Activated naive CD4-positive, alpha-beta T cell (primary cell): ENCODE measurements at places on chromosomes 5 and 9.

DNA sequence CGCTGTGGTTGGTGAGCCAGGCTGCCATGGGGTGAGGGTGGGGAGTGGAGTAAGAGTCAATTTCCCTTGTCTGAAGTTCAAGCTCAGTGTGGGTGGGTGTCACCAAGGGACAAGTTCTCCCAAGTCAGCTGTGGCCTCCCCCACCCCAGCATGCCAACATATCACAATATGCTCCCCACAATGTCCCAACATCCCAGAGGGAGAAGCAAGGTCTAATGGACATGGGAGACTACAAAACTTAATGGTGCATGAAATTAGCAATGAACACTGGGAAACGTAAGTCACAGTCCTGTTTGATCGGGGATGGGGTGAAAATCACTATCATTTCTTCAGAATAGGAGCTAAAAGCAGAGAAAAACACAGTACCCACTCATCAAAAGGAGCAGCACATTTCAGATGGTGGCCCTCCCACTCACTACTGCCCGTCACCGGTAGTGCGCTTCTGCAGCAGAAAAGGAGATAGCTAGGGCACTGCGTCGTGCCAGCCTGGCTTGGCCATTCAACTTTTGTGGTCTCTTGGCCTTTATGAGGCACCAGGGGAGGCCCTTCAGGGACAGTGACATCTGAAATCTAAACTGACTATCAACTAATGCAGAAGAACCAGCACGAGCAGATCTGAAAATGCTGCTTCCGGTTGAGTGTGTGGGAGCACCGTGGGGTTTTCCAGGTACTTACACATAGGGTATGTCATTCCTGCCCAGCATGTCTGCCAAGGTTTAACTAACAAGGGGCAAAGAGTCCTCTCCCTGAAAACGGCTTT is 20.5 kb upstream of the NDFIP1 start:
- DNase-seq = no peak

GRCh38 chr5:147557876-147558745 is 48.2 kb upstream of the DPYSL3 start:
- no peak for DNase-seq

DNA sequence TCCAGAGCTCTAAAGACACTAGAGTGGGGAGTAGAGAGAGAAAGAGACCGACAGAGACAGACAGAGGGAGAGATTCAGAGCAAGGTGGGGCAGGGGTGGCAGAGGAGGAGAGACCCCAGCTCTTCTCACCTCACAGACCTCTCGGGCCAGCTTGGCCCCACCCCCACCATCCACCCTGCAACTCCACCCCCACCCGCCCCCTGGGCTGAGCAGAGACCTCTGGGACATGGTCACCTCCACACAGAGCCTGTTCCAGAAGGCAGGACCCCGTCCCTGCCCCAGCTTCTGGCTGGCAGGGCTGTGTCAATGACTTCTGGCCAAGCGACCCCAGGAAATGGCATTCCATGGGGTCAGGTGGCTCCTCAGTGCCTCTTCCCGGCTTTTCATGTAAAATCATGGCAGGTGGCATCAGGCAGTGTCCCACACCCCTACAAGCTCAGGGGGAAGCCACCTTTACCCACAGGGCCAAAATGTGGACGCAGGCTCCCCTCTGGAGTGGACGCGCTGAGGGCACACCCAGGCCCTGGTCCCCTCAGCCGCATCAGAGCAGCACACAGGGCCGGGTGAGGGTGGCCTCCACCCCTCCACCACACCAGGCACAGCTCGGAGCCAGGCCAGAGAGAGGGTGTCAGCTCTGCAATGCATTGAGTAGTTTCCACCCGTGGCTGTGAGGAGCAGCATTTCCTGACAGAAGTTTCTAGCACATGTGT is 131.2 kb upstream of the LPCAT1 start:
- no peak for DNase-seq

DNA sequence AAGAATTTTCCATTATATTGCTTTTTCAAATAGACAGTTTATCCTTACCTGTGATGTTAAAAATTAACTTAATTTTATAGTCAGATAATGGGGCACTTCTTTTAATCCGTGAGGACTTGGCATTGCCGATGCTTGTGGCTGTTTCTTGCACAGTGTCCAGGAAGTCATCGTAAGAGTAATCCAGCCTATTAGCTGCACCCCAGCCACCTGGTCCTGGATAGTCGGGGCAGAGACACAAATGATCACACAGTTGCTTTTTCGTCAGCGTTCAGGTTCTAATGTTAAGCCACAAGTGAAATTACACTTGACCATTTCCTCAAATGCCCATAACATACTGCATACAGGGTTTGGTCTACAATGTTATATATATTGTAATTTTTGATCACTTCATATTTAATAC is 107.4 kb downstream of the SVEP1 start:
- no peak for DNase-seq

- DNase-seq = no peak
Observed at GRCh38 chr9:34454571-34455065, 3.8 kb downstream of the FAM219A start.

GRCh38 chr5:34501840-34502239 is 154.3 kb upstream of the RAI14 start:
- DNase-seq = no peak

GRCh38 chr9:120514405-120514804 is 65.6 kb downstream of the CDK5RAP2 start:
- no peak for DNase-seq

DNA sequence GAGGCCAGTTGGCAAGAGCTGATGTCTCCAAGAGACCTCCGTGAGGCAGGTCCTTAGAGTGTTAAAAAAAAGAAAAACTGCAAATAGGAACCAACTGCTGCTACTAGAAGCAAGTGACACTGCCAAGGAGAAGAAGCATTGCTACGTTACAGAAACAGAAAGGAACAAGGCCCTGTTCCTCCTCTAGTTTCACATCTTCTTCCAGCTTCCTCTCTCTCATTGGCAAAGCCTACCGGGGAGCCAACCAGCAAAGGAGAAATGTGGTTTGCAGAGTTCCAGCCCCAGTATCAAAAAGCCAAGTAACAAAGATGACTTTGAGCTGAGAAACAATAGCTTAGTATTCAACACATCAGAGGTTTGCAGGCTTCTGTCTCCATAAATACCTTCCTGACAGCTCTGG is 145.9 kb downstream of the PRELID2 start:
- DNase-seq = no peak

DNA sequence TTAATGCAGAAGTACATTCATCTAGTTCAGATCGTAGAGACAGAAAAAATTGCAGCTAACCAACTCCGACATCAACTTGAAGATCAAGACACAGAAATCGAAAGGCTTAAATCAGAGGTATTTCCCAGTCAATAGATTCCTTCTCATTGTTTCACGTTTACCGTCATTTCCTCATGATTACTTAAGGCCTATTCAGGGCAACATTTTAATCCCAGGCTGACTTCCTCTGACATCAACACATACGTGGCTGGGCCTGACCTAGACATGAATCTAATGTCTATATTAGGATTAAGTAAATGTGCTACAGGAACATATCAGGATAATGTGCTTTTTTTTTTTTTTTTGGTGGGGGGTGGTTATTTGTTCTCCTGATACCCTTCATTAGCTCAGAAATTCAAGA is 107.9 kb downstream of the RASGRF2 start:
- DNase-seq = no peak

GRCh38 chr9:113973963-113974413 is 97.9 kb downstream of the ZNF618 start:
- DNase-seq = no peak

DNA sequence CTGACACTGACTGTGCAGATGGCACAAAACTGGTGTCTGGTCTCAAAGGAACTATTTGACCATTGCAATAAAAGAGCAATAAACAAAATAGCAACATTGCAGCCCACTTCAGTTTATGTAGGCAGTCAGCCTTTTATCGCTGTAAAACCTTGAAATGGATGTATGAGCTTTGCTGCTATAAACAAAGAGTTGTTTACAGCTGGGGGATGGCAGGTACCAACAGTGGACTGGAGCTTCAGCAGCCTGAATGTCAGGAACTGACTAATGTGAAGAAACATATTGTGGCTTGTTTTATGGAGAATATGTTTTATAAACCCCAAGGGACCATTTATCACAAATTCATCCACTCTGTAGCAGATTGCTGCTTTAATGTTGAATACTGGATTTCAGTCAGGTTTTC is 78.0 kb downstream of the PTPRD start:
- DNase-seq = no peak

GRCh38 chr5:51159164-51159563 is 224.1 kb upstream of the ISL1 start:
- DNase-seq = no peak

GRCh38 chr9:33728613-33729012 is 66.7 kb upstream of the PRSS3 start:
- no peak for DNase-seq

- no peak for DNase-seq
Observed at GRCh38 chr9:8207596-8207995, 408.0 kb upstream of the DMAC1 start.

DNA sequence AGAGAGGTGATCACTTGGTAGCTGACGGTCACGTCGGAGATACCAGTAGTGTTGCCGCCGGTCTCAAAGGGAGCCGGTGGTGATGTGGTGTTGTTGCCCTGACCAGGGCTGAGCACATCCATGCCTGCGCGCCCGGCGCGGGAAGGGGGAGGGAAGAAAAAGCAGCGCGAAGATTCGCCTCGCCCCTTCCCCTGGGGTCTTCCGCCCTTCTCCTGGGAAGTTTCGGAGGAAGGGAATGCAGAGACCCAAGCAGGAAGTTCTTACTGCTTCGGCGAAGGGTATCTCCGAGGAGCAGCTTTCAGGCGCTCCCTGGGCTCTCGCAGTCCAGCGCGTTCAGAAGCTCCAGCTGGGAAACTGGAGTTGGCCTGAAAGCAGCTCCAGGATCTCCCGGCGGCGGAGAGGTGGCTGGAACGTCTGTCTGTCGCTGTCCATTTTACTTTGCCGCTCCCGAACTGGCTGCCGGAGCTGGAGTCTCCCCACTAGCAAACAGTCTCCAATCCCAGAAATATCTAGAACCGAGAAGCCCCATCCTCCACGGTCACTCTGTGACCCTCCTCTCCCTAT is 565 bp downstream of the HTR1A start:
- DNase-seq = no peak

GRCh38 chr9:131960851-131961495 is 118.7 kb downstream of the MED27 start:
- DNase-seq = no peak
